ENCODE measurements at places on chromosomes 1 and 21.

DNA sequence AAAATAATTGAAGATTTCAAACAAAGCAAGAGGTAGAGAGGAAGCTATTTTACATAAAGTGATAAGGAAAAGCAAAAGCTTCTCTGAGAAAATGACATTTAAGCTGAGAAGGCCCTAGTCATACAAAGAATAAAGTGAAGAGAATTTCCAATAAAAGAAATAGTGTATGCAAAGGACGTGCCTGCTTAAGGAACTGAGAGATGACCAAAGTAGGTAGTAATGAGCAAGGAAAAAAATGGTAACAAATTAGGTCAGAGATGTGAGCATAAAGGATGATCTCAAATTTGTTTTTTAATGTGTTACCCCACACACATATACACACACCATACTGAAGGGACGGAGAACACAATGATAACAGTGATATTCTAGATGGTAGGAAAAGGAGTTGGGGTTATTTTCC, 46.4 kb downstream of the NRIP1 start:
- DNase-seq = no peak

DNA sequence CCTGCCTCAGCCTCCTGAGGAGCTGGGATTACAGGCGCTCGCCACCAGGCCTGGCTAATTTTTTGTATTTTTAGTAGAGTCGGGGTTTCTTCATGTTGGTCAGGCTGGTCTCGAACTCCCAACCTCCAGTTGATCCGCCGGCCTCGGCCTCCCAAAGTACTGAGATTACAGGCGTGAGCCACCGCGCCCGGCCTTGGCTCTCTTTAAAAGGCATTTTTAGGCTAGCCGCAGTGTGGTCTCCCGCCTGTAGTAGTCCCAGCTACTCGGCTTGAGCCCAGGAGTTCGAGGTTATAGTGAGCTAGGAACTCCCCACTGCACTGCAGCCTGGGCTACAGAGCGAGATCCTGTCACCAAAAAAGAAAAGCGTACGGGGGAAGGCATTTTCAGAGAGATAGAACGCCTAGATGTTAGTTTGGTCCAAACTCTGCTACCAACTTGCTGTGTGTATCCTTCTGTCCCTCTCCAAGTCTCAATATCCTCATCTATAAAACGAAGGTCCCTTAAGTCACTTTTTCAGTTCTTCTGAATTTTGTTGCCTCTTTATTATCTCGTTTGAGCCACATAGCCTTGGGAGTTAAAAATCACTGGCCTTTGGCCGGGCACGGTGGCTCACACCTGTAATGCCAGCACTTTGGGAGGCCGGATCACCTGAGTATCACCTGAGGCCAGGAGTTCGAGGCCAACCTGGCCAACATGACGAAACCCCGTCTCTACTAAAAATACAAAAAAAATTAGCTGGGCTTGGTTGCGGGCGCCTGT, 734 bp downstream of the MED18 start:
- peak; percentile 43 for DNase-seq

DNA sequence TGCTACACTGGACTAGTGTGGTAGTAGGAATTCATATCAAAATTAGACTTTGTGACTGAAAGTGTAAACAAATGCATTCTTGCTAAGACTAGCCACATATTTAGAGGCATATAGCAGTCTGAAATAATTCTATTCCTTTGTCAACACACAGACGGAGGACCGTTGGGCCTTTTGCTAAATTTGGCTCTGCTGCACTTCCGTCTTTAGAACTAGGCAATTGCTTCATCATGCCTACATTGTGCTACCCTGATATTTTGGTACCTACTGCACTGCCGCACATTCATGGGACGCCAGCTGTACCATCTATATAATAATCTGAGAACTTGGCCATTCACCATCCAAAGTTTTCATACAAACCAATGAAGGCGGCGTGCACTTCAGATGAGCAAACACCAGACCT, 346.8 kb downstream of the KIF26B start:
- no peak for DNase-seq

DNA sequence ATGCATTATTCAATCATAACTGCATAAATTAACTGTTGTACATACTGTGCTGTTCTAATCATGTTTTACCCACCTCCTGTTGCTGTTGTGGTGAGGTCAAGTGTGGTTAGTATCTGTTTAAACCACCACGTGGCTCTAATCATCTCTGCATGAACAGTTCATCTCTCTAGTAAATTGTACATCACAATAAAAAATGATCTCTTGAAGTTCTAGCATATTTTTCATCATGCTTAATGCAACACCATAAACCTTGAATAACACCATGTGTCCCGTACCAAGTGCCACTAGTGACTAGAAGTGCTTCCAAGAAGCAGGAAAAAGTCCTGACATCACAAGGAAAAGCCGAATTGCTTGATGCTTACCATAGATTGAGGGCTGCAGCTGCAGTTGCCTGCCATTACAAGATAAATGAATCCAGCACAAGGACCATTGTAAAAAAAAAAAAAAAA, 51.7 kb downstream of the SNRPE start:
- DNase-seq = no peak

GRCh38 chr1:6392809-6393399, 663 bp downstream of the ACOT7 start:
- DNase-seq = peak; percentile 60

- DNase-seq = no peak
These were observed 152.6 kb upstream of the RNPC3 start for GRCh38 chr1:103372866-103373265.

- DNase-seq = no peak
These were observed 5.4 kb downstream of the HECTD3 start for GRCh38 chr1:45005761-45006160.

GRCh38 chr1:150567341-150567716, 12.1 kb downstream of the MCL1 start:
- no peak for DNase-seq

GRCh38 chr21:46556802-46557201, 48.1 kb downstream of the S100B start:
- no peak for DNase-seq

GRCh38 chr1:91776068-91776794, 109.7 kb downstream of the TGFBR3 start:
- no peak for DNase-seq

DNA sequence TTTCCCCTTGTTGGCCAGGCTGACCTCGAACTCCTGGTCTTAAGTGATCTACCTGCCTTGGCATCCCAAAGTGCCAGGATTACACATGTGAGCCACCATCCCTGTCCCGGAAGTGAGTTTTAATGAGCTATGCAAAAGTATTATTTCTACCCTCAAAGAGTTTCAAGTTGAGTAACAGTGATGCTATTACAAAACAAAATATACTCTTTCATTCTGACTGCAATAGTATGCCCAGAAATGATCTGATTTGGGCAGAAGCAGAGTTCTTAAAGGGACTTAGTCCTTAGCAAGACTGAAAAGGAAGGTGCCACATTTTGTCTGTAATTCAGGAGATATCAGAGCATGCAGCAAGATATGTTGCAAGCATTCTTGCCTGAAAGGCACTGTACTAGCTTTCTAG, 375.4 kb downstream of the NUF2 start:
- no peak for DNase-seq

DNA sequence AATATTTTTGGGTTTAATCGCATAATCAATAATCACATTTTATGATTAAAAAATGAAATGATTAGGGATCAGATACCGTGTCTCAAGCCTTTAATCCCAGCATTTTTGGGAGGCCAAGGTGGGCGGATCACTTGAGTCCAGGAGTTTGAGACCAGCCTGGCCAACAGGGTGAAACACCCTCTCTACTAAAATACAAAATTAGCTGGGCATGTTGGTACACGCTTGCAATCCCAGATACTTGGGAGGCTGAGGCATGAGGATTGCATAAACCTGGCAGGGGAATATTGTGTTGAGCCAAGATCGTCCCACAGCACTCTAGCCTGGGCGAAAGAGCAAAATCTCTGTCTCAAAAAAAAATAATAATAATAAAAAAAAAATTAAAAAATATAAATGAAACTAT, 1581.4 kb downstream of the KCNT2 start:
- no peak for DNase-seq

DNA sequence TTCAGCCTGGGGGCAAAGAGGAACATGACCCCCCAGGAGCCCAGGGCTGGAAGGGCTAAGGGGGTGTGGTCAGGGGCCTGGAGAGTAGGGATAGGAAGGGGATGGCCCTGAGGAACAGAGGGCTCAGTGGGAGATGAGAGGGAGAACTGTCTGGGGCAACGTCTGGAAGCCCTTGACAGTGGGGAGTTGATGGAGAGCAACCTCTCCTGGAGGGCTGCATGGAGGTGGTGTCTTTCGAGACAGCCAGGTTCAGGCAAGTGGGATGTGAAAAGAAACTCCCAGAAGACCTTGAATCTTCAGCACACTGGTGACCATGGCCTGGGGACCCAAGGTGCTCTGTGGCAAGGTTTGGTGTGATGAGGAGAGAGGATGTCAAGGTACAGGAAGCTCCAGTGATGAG, 54.2 kb upstream of the RUNX3 start:
- no peak for DNase-seq

DNA sequence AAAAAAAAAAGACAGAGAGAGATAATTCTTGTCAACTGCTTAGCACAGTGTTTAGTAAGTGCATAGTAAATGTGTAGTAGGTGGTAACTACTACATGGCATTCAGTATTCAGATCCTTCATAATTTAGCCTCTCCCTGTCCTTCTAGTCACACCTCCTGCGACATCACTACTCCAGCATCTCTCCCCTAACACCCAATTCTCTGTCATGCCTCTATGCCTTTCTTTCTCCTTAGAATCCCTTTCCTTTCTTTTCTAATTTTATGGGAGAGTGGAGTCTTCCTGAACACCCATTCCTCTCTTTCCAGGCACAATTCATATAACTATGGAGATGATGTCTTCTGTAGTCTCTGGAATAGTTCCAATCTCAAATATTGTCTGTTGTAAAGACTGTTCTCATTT, 3.9 kb upstream of the VPS72 start:
- DNase-seq = no peak

DNA sequence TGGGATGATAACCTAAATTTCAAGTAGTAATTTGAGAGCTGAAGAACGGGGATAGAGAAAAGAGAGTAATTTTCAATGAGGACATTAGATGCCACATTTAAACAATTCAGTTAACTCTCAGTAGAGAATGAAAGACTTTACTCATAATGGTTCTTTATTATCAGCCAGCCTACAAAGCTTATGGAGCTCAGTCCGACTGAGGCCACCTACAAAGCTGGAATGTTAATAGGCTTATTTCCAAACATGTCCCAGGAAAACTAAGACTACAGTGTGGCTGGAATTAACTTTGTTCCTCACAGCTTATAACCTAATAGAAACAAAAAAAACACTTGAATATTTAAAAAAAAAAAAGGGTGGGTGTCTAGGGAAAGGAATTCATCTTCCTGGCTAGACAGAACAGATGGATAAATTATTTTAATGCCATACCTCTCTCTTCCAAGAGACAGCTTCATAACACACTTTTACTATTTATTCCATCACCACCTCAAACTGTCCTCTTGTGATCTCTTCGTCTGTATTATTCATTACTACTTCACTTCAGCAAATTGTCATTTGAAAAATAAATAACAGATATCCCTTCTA, 9.8 kb downstream of the SLC19A2 start:
- DNase-seq = no peak

GRCh38 chr1:77514921-77515776, 167.3 kb downstream of the ZZZ3 start:
- DNase-seq = peak; percentile 77

DNA sequence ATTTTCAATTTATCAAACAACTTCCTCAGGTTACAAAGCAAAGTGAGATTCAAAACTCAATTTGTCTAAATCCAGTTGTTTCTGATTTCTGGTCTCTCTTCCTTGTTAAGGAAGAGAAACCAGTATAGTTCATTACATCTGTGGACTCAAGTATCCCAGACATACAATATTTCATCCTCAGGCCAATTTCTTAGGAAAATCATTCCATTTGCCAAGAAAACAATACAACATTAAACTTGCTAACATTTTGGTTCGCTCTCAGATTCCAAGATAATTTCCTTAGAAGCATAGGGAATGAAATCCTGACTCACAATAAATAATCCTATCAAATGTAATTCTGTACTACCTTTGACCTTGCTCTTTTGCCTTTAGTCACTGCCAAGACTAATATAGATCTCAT, 11.2 kb upstream of the TTLL7 start:
- DNase-seq = no peak

DNA sequence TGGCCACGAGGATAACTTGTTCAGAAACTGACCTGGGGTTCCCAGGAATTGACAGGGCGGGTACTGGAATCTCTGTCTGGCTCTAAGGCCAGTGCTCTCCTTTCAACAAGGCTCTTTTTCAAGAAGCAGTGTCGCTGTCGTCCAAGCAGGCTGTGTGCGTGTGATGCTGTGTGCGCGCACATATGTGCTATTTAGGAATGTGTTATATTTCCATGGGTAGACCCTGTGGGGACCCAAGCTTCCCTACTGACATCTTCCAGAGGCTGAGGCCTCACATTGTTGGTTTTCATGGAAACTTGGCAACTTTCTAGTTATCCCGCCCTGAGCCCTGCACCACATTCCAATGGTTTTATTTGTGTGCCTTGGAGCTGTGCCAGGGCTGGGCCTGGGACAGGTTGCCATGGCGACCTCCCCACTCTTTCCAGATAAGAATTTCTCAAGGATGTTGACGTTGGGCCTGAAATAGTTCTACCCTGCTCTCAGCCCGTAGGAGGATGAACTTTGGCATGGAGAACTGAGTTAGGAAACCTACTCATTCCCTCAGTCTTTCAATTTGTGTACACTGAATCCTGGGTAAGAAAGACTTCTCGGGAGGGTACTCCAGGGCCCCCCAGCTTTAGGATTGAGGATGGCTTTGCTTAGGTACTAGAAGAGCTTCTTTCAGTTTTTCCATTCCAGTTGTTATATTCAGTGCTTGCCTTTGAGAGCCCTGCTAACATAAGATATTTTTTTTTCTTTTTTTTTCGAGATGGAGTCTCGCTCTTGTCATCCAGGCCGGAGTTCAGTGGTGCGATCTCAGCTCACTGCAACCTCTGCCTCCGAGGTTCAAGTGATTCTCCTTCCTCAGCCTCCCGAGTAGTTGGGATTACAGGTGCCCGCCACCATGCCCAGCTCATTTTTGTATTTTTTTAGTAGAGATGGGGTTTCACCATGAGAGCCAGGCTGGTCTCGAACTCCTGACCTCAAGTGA, 38.8 kb upstream of the SRSF10 start:
- DNase-seq = peak; percentile 97

DNA sequence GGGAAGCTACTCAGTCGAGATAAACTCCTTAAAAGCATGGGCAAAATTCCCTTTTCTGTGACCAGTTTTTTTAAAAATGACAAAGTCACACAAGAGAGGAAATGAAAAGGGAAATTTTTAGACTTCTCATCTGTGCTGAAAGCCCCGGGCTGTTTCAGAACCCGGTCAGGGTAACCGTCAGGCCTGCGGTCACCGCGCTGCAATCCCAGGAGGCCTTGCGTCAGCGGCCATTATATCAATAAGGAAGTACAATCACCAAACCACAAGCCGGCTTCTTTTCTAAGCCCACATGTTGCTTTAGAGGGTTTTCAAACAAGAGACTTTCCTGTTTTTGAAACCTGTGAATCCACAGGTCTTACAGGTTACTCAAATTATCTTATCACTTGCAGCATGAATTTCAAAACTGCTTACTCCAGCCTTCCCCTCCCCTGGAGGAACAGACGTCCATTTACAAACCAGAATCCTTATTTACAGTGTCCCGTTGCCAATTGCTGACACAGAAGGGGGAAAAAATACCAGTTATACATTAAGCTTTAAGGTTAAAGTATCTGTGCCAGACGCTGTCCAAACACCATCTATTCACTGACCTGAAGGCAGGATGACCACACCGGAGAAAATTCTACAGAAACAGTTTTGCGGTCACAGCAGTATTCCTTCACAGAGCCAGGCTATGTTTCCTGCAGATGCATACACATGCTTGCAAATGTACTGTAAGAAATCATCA, 165.3 kb downstream of the TOMM20 start:
- DNase-seq = peak; percentile 81
